Heart left ventricle (tissue), 16 donors: ENCODE measurements at places on chromosomes 3 and 15. TPM values are rescaled to one million over a fixed set of nuclear protein-coding genes. Genes with fewer than 3 reads are reported as not detected.

- H3K27me3 ChIP-seq = no peaks in the 10 kb centered on the region
- H3K27ac ChIP-seq = no peak overlapping the region
- H3K36me3 ChIP-seq = peaks cover 15% of the 10 kb centered on the region
- no peak for DNase-seq
- H3K4me3 ChIP-seq = no peak overlapping the region
Observed at GRCh38 chr3:197088370-197088769, 58.8 kb upstream of the MELTF start.

- no peak for DNase-seq
- H3K27me3 ChIP-seq = no peaks in the 10 kb centered on the region
- H3K4me3 ChIP-seq = no peak overlapping the region
- H3K36me3 ChIP-seq = no peaks in the 10 kb centered on the region
Observed at GRCh38 chr15:35061825-35062737, 23.0 kb downstream of the NANOGP8 start.

DNA sequence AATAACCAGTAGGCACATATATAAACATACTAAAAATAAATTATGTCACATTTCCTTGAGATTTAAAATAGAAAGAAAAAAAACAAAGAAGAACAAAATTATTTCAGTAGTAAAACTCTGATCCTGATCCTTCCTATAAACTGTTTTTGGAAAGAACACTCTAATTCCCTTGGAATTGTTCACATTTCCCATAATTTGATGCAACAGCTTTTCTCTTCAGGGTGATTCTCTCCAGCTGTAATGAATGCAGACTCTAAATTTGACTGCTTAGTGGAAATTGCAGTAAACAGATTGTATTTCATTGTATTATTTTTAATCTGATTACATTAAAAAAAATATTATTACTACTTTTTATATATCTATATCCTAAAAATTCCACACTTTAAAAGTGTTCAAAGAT lies 70.2 kb upstream of the ABI3BP start:
- no peak overlapping the region for H3K4me3 ChIP-seq
- no peak overlapping the region for H3K27ac ChIP-seq
- H3K4me1 ChIP-seq = no peaks in the 10 kb centered on the region
- no peak for DNase-seq
- H3K36me3 ChIP-seq = no peaks in the 10 kb centered on the region
- H3K27me3 ChIP-seq = no peaks in the 10 kb centered on the region

DNA sequence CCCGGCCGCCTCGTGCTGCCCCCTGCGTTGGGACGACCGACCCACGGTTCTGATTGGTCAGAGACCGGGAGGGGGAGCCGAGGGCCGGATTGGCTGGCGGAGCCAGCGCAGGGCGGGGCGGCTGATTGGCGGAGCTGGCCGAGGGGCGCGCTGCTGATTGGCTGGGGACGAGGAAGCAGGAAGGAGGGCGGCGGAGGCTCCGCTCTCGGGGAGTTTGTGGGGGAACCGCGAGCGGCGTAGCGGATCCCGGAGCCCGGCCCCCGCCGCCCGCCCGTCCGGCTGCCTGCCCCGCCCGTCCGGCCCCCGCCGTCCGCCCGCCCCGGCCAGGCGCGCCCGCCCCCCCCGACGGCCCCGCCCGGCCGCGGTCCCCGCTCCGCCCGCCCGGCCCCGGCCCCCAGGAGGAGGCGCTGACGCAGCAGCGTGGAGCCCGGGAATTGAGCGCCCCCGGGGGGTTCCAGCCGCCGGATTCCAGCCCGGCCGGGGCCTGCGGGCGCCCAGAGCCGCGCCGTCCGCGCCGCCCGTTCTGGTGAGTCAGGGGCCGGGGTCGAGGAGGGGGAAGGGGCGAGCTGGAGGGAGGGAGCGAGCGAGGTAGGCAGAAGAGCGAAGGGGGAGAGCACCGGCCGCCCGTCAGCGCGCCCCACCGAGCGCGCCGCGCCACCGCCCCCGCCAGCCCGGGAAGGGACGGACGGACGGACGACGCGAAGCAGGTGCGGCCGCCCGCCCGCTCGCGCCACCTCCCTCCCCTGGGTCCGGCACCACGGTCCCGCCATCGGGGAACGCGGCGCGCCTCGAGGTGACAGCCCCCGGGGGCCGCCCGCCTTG lies at the start of gene BAHD1:
TSS of gene BAHD1 (plus strand) at position 211 of the 822 bp plus-strand sequence. CDS start 17,512 bp downstream, outside the sequence.
- no peaks in the 10 kb centered on the region for H3K36me3 ChIP-seq
- peak within 1 kb of the TSS; percentile 96 for H3K4me3 ChIP-seq
- peaks cover 31% of the 10 kb centered on the region for H3K4me1 ChIP-seq
- peak within 1 kb of the TSS; percentile 80 for H3K27ac ChIP-seq
- DNase-seq = peak; percentile 98

- no peaks in the 10 kb centered on the region for H3K36me3 ChIP-seq
- H3K4me3 ChIP-seq = no peak overlapping the region
- H3K27me3 ChIP-seq = no peaks in the 10 kb centered on the region
Observed at GRCh38 chr3:126259411-126260391, 79.3 kb upstream of the ALDH1L1 start.

GRCh38 chr3:133237380-133237779 lies 162.5 kb upstream of the BFSP2 start:
- no peaks in the 10 kb centered on the region for H3K27me3 ChIP-seq
- H3K4me1 ChIP-seq = peaks cover 9% of the 10 kb centered on the region
- DNase-seq = no peak

GRCh38 chr3:102791641-102792589 lies 357.1 kb downstream of the ZPLD1 start:
- H3K36me3 ChIP-seq = no peaks in the 10 kb centered on the region
- H3K4me3 ChIP-seq = no peak overlapping the region
- H3K27ac ChIP-seq = no peak overlapping the region

GRCh38 chr3:16480861-16481545 lies 32.5 kb downstream of the RFTN1 start:
- no peaks in the 10 kb centered on the region for H3K27me3 ChIP-seq
- H3K4me3 ChIP-seq = no peak overlapping the region
- peak overlapping the region; percentile 8 for H3K27ac ChIP-seq
- no peak for DNase-seq
- H3K36me3 ChIP-seq = no peaks in the 10 kb centered on the region
- H3K4me1 ChIP-seq = peaks cover 22% of the 10 kb centered on the region

DNA sequence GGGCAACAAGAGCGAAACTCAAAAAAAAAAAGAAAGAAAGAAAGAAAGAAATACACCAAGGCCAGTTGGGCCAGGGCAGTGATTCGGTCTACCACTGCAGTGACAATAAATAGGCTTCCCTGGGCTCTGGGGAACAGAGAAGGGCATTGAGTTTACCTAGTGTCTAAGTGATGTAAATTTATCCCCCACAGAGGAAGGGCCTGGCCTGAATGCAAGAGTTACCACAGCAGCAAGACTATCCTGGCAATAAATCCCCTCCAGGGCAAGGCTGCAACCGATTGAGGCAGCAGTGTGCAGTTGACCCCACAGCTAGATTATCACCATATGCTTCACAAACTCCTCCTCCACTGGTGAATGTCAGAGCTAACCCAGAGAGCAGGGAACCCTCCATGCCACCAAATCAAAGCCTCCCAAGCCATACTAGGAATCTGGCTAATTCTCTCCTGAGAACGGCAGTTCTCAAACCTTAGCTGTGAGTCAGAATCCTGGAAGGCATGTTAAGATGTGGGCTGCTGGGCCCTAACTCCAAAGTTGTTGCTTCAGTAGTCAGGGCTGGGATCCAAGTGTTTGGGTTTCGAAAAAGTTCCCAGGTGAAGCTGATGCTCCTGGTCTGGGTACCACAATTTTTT lies 64.3 kb upstream of the GATM start:
- DNase-seq = no peak
- no peak overlapping the region for H3K4me3 ChIP-seq
- H3K36me3 ChIP-seq = no peaks in the 10 kb centered on the region
- peaks cover 5% of the 10 kb centered on the region for H3K27me3 ChIP-seq
- no peak overlapping the region for H3K27ac ChIP-seq

- H3K4me1 ChIP-seq = no peaks in the 10 kb centered on the region
- H3K36me3 ChIP-seq = no peaks in the 10 kb centered on the region
- H3K4me3 ChIP-seq = no peak overlapping the region
- DNase-seq = no peak
- no peak overlapping the region for H3K27ac ChIP-seq
Observed at GRCh38 chr3:116276675-116277074, 168.6 kb downstream of the LSAMP start.

- no peak for DNase-seq
- no peak overlapping the region for H3K4me3 ChIP-seq
- peaks cover 58% of the 10 kb centered on the region for H3K4me1 ChIP-seq
- peaks cover 84% of the 10 kb centered on the region for H3K27me3 ChIP-seq
- H3K36me3 ChIP-seq = no peaks in the 10 kb centered on the region
Observed at GRCh38 chr15:76335307-76336253, 993 bp upstream of the ISL2 start.

- H3K4me1 ChIP-seq = peaks cover 21% of the 10 kb centered on the region
- DNase-seq = no peak
- H3K27ac ChIP-seq = peak overlapping the region; percentile 13
- no peaks in the 10 kb centered on the region for H3K36me3 ChIP-seq
Observed at GRCh38 chr15:93152360-93152759, 63.3 kb upstream of the RGMA start.

DNA sequence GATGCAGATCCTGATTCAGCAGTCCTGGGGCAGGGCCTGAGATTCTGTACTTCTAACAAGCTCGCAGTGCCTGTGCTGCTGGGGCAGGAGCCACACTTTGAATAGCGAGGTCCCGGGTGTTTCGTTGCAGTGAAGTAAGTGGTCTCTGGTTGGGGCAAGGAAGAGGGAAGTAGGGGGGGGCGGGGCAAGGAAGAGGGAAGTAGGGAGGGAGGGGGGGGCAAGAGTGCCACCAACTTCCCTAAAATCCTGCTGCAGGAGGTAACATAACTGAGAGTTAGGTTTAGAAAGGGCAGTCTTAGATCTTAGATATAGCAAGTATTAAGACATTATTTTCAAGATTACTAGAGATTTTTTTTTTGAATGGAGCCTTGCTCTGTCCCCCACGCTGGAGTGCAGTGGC lies 35.5 kb downstream of the CRTAP start:
- H3K36me3 ChIP-seq = no peaks in the 10 kb centered on the region
- no peaks in the 10 kb centered on the region for H3K27me3 ChIP-seq
- DNase-seq = no peak
- no peak overlapping the region for H3K27ac ChIP-seq
- H3K4me1 ChIP-seq = peaks cover 6% of the 10 kb centered on the region
- H3K4me3 ChIP-seq = no peak overlapping the region

DNA sequence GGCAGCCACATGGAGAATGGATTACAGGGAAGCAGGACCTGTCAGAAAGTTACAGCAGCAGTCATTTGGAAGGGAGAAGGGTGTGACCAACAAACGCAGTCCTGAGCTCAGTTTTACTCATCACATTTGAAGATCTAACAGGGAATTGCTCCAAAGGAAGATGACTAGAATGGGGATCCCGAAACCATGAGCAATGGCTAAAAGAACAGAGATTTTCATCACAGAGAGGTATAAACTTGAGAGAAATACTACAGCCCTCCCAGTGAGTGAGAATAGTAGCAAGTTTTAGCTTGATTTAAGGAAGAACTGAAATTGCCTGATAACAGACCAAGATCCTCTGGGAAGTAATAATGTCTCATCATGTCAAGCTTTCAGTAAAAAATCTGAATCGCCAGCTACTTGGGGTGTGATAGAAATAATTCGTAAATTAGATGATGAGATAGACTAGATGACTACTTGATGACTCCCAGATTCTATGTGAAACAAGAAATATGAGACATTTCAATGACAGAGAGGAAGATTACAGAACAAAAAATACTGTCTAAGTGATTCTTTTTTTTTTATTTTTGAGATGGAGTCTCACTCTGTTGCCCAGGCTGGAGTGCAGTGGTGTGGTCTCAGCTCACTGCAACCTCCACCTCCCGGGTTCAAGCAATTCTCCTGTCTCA lies 16.9 kb downstream of the CD47 start:
- H3K4me3 ChIP-seq = no peak overlapping the region
- peaks cover 33% of the 10 kb centered on the region for H3K36me3 ChIP-seq
- no peak overlapping the region for H3K27ac ChIP-seq
- peaks cover 4% of the 10 kb centered on the region for H3K4me1 ChIP-seq

The GP9 gene
- total RNA-seq = not detected

The RPSA gene
- total RNA-seq = 426 TPM

The ATP2B2 gene
- not detected for total RNA-seq

The GABRG3 gene
- total RNA-seq = not detected

The NUSAP1 gene
- 0.62 TPM for total RNA-seq

The FBXL22 gene
- total RNA-seq = 29.2 TPM

The FBXO40 gene
- total RNA-seq = 98.9 TPM
